ENCODE measurements at places on chromosomes 4 and X.

- no peak for DNase-seq
Measured at GRCh38 chrX:133939655-133940302, 45.6 kb downstream of the GPC3 start.

DNA sequence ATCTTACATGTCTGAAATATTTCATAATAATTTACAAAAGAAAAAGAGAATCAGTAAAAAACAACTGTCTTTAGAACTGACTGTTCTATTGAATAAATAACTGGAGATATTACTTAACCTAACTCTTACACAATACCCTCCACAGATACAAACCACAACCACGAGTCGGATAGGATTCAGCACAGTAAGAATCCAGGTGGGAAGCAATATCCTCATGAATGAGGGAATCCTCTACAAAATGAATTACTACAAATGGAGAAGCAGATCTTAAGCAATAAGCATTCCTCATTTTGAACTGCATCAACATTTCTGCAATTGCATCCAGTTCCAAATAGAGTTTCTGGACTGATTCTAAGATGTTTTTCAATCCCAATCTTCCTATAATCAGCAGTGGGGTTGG lies 227.1 kb downstream of the SH2D1A start:
- DNase-seq, result no peak

- DNase-seq, result no peak
Measured at GRCh38 chr4:92249541-92249940, 54.2 kb upstream of the GRID2 start.

GRCh38 chrX:8607326-8607725 lies 124.6 kb downstream of the ANOS1 start:
- no peak for DNase-seq

GRCh38 chr4:77104791-77105540 lies 29.2 kb upstream of the CCNI start:
- DNase-seq, result no peak

DNA sequence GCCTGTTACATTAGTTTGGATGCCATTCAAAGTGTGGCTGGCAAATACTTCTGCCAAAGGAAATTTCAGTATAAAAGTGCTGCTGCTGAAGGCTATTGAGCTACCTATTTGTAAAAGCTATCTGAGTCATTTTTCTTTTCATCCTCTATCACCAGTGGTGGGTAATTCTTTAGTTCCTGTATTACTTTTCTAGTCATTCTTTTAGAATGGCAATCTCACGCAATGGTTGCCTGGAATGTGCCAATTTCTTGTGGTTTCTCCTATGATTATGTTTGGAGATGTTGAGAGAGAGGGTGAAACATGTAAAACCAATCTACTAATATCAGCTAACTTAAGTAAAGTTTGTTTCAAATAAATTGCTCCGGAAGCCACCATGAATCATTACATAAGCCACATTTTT lies 685.0 kb downstream of the RAPGEF2 start:
- no peak for DNase-seq

DNA sequence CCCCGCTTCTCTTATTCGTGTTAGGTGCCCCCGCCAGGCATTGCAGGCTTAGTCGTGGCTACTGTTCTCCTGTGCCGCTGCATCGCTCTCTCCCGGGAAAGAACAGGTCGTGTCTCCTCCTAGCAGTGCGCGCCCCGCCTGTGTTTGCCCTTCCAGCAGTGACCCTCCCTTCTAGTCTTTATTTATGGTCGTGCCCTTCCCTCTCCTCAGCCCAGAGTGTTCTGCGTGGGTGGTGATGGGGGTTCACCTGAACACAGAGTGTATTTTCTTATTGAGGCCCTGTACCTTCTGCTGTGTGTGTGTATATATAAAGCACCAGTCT lies 15.2 kb downstream of the USP11 start:
- no peak for DNase-seq

DNA sequence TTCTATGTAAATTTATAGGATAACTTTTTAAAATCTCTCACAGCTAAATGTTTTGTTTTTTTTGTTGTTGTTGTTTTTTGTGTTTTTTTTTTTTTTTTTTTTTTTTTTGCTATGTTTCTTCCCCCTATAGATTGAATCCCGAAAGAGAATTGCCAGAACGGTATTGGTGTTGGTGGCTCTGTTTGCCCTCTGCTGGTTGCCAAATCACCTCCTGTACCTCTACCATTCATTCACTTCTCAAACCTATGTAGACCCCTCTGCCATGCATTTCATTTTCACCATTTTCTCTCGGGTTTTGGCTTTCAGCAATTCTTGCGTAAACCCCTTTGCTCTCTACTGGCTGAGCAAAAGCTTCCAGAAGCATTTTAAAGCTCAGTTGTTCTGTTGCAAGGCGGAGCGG lies 4.1 kb downstream of the BRS3 start:
- DNase-seq, result no peak

DNA sequence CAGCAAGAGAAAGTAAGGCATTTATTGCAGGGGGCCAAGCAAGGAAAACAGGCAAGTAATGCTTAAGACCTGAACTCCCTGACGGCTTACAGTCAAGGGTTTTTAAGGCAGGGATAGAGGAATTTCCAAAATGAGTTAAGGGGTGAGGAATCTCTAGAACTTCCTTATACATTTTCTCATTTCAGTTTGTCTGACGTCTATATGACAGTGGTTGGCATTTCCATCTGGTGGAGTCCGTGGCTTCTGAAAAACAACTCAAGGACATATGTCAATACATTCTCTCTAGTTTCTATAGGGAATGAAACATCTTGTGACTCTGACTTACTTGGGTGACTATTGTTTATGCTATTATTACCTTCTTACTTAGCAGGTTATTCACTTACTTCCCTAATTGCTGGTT lies 19.3 kb upstream of the GUCY2F start:
- DNase-seq, result no peak

GRCh38 chrX:134454506-134454905 lies 5.5 kb upstream of the HPRT1 start:
- no peak for DNase-seq

- DNase-seq, result no peak
Measured at GRCh38 chrX:87727620-87728019, 210.0 kb downstream of the KLHL4 start.

DNA sequence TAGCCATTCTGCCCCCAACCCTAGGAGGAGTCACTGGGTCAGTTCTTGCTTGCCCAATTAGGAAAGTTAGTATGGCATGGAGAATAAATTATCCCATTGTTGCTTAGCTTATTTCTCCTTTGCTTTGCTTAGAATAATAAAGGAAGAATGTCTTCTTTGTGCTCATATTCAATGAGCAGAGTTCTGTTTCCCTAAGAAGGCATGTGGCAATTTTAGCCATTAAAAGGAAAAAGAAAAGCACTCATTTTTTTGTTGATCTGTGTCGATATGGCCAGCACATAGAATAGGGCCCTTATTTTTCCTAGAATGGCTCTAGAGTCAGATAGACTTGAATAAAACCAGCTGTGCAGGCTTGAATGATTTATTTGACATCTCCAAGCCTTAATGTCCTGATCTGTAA lies 166.4 kb upstream of the PPARGC1A start:
- no peak for DNase-seq

DNA sequence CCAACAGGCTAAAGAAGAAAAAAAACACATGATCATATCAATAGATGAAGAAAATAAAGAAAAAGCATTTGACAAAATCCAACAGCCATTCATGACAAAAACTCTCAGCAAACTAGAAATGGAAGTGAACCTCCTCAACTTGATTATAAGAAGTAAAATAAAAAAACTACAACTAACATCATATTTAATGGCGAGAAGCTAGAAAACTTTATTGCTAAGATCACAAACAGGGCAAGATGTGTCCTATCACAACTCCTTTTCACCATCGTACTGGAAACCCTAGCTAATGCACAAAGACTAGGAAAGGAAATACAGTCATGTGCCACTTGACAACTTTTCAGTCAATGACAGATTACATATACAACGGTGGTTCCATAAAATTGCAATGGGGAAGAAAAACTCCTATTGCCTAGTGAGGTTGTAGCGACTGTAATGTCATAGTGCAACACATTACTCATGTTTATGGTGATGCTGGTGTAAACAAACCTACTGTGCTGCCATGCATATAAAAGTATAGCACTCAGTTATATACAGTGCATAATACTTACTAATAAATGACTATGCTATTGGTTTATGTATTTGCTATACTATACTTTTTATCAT lies 12.1 kb upstream of the MANBA start:
- no peak for DNase-seq

DNA sequence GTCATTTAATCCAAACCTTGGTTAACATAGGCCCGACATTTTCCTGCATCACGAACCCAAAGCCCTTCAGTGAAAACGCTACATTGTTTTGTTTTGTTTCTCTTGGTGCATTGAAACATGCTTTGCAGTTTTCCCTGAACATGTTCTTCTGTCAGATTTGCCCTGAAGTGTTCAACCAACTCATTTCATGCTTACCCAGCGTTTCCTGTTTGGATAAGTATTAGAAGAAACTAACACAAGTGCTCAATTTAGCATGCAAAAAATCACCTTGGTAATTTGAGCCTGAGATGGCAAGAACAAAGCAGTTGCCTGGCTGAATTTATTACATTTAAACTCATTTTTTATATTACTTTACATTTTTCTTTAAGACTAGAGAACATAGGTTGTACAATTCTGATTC lies 160.1 kb upstream of the VCX3A start:
- DNase-seq, result no peak

GRCh38 chrX:106948641-106949040 lies 28.4 kb downstream of the CLDN2 start:
- no peak for DNase-seq

GRCh38 chr4:148954011-148954749 lies 512.0 kb upstream of the NR3C2 start:
- DNase-seq, result no peak

DNA sequence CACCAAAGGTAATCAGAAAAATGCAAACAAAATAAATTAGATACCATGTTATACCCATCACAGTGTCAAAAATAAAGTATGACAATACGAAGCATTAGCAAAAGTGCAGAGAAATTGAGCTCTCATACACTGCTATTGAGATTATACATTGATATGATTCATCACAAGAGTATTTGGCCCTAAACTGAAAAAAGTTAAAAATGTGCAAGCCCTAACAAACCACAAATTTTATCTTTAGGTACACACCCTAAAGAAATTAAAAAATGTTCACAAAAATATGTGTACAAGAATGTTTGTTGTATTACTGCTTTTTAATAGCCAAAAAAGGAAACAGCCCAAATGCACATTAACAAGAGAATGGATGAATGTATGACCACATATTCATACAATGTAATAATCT lies 137.9 kb upstream of the MAGEA10 start:
- no peak for DNase-seq

- DNase-seq, result no peak
Measured at GRCh38 chrX:50815120-50815519, 1.1 kb upstream of the SHROOM4 start.

- DNase-seq, result no peak
Measured at GRCh38 chr4:66451741-66452140, 781.5 kb upstream of the EPHA5 start.

DNA sequence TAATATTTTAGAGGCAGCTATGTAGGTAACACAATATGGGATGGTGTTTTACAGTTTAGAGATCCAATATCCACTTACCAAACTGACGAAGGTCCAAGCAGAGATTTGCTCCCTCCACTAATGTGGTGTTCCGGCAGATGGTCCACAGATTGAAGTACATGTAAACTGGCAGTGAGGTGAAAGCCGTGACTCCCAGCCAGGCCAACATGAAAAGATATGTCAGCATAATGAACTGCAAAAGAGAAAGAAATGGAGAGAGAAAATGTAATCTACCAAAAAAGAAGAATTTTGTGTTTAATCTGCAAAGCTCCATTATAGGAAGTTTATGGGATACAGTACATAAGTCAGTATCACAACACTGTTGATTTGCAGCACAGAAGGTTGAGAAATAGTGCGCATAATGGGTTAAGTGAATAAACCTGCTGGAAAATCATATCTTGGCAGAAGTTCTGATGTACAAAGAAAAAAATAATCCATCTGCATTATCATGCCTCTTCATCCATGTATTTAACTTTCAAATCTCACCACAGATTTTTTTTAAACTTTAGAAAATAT lies 160.2 kb downstream of the GPM6A start:
- no peak for DNase-seq

GRCh38 chr4:53365121-53365485 lies 758 bp downstream of the SCFD2 start:
- DNase-seq, result no peak

- DNase-seq, result no peak
Measured at GRCh38 chr4:140426610-140427105, 790 bp downstream of the CLGN start.

DNA sequence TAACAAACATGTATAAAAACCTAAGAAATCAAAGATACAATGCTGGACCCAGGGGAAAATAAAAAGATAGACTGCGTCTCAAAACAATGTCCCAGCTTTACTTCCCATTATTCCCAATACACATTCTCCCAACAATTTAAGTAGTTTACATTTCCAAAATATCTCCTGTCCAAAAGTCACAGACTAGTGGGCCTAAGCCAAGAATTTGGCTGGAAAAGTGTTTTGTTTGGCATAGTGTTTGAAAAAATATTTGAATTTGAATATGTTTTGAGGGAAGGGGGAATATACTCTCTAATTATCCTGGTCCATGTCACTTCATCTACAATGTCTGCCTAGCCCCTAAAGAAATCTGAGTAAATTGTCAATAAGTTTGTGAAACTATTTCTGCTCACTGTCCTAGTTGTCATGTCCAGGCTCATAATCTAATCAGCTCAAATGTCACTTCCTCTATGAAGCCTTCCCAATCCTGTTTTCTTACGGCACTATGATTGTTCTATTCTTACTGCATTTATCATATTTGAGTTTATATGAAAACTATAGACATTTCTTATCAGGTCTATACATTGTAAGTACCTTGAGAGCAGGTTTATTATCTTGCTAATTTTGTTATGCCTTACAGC lies 74.4 kb downstream of the SEC24D start:
- DNase-seq, result no peak

- DNase-seq, result peak; percentile 15
Measured at GRCh38 chrX:111041018-111041462, 55.0 kb upstream of the PAK3 start.

DNA sequence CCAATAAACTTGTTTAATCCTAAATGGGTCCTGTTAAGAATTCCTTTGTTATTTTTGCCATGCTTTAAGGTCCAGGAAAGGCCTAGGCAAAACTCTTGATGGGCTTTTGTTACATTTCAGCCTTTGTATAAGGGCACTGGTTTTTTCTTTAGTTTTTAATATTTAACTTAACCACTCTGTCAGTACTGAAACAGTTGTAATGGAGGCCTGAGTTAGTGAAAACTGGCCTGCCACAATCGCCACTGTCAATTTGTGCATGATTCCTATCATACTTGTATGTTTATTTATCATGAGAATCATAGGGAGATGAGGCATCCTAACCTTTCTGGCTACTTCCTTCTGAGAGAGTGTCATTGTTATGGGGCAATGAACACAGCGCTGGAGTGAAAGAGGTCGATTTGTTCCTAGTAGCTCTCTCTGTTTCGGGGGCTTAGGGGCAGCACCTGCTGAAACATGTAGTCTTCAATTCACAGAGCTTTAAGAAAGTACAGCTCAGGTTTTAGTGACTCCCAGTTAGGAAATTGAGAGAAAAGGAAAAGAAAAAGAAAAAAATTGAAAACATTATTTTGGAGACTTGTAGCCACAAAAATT lies 393.8 kb upstream of the FSTL5 start:
- DNase-seq, result no peak

- DNase-seq, result peak; percentile 29
Measured at GRCh38 chr4:17636696-17637622, 22.5 kb downstream of the MED28 start.

Data from amygdala (tissue), 56 donors.